SJSA1 (cell line): ENCODE measurements at places on chromosomes 2 and 18. TPM values are rescaled to one million over a fixed set of nuclear protein-coding genes. Genes with fewer than 3 reads are reported as not detected.

The DYNAP gene
- not detected in 2 replicates for total RNA-seq

DNA sequence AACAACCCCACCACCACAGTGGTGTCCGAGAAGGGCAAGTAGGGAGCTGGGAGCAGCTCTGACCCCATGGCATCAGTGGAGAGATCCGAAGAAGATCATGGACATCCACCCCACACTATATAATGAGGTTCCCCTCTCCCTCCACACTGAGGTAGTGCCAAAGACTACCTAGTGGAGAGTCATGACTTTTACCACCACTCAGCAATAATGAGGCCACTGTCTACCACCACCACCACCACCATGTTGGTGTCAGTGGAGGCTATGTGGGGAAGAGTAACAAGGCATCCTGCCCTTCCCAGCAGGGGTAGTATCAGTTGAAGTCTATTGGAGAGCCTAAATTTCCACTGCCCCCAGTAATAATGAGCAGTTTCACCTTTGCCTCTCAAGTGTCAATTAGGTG lies 321.7 kb upstream of the ZC3H15 start:
- H3K36me3 ChIP-seq, result no peaks in the 10 kb centered on the region
- H3K4me1 ChIP-seq, result no peaks in the 10 kb centered on the region
- no peaks in the 10 kb centered on the region for H3K27me3 ChIP-seq
- no peak overlapping the region for H3K27ac ChIP-seq

The ERICH2 gene
- not detected in 2 replicates for total RNA-seq

DNA sequence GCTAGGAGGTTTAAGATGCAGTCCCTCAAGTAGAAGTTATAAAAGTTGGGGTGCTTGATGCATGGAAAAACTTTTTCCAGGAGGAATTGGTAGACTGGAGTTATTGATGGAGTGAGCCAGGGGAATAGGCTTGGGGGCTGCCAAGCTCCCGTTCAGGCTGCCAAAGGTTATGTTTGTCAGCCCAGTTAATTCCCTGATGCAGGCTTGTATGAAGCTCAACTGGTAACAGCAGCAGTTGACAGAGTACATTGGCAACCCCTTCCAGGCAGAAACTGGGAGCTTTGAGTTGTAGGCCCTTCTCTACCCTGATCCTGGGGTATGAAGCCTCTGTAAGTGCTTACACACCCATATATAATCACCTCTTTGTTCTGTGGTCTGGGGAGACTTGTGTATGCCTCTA lies 16.2 kb downstream of the CCDC150 start:
- no peaks in the 10 kb centered on the region for H3K27me3 ChIP-seq
- H3K4me1 ChIP-seq, result peaks cover 12% of the 10 kb centered on the region
- no peak overlapping the region for H3K27ac ChIP-seq
- no peak for DNase-seq

GRCh38 chr2:47530105-47530760 lies 127.3 kb downstream of the MSH2 start:
- no peaks in the 10 kb centered on the region for H3K27me3 ChIP-seq
- H3K36me3 ChIP-seq, result no peaks in the 10 kb centered on the region
- DNase-seq, result no peak
- peaks cover 20% of the 10 kb centered on the region for H3K4me1 ChIP-seq

DNA sequence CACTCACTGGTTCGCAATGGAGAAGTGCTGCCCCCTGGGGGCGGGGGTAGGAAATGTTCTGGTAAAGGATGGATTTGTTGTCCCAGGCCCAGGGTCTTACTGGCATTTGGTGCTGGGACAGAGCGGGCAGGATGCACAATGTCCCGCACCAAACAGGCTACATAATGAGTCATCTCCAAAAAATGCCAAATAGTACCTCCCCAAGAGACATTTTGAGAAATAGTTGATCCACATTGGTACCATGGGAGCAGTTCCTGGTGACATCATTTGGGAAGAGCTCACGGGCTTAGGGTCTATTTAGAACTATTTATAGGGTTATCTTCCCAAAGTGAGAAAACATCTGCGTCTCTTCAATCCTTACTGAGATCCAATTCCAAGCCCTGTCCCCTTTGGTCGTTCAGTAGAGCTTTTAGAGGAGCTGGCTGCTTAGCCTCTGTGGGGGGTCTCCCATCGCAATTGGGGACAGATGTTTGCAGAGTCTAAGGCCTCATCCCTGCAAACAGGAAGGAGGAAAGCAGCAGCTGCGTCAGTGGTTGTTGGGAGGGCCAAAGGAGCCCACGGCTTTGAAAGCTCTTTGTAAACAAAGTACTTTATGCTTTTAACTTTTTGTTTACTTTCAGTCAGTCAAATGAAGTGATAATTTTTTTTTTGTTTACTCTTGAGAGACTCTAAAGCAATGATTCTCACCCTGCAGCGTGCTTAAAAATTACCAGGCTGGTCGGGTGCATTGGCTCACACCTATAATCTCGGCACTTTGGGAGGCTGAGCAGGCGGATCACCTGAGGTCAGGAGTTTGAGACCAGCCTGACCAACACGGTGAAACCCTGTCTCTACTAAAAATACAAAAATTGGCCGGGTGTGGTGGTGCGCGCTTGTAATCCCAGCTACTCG lies 49.3 kb downstream of the GREB1 start:
- peak; percentile 79 for DNase-seq
- no peaks in the 10 kb centered on the region for H3K27me3 ChIP-seq
- H3K36me3 ChIP-seq, result no peaks in the 10 kb centered on the region
- peak overlapping the region; percentile 48 for H3K27ac ChIP-seq
- H3K4me1 ChIP-seq, result peaks cover 19% of the 10 kb centered on the region
- no peak overlapping the region for H3K4me3 ChIP-seq

- H3K27me3 ChIP-seq, result peaks cover 11% of the 10 kb centered on the region; the same call in 1 of the 2 replicates
- H3K4me1 ChIP-seq, result no peaks in the 10 kb centered on the region
- H3K4me3 ChIP-seq, result no peak overlapping the region
- no peak for DNase-seq
- no peak overlapping the region for H3K27ac ChIP-seq
- no peaks in the 10 kb centered on the region for H3K36me3 ChIP-seq
Observed at GRCh38 chr2:204226305-204226880, 289.8 kb downstream of the ICOS start.

The MRPL19 gene
- total RNA-seq, result 75.4 and 95.7 TPM in 2 replicates

The RASGRP3 gene
- 7.5 and 11.6 TPM in 2 replicates for total RNA-seq

The MLPH gene
- total RNA-seq, result 0.50 TPM in 1 of 2 replicates, not detected in the other

DNA sequence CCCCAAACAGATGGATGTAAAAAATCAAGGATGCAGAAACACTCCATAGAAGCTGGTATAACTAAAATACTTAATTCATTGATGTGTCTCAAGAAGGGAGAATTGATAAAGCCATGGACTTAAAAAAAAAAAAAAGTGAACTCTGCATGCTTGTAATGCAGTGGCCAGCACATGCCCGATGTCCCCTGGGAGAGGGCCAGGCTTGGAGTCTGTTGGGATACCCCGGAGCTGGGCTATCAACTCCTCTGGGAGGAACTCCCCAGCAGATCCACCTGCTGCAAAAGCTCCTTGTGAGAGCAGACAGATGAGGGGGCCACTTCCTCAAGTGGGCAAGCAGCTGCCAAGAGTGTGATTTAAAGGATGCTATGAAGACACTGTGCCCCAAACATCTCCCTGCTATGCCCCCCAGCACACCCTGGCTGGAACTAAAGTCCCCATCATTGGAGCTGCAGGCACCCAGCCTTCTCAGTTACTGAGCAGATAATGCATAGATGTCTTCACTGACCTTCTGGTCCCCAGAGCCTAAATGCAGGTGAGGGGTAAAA lies 311.5 kb upstream of the ID2 start:
- H3K27ac ChIP-seq, result no peak overlapping the region
- H3K36me3 ChIP-seq, result no peaks in the 10 kb centered on the region
- H3K4me1 ChIP-seq, result no peaks in the 10 kb centered on the region
- no peaks in the 10 kb centered on the region for H3K27me3 ChIP-seq

The TGOLN2 gene
- total RNA-seq, result 103 and 120 TPM in 2 replicates

GRCh38 chr18:58637946-58638345 lies 9.1 kb upstream of the ALPK2 start:
- no peak overlapping the region for H3K4me3 ChIP-seq
- H3K27me3 ChIP-seq, result no peaks in the 10 kb centered on the region
- peaks cover 26% of the 10 kb centered on the region for H3K4me1 ChIP-seq
- DNase-seq, result no peak
- H3K27ac ChIP-seq, result no peak overlapping the region

The THADA gene
- 14.1 and 15.8 TPM in 2 replicates for total RNA-seq

DNA sequence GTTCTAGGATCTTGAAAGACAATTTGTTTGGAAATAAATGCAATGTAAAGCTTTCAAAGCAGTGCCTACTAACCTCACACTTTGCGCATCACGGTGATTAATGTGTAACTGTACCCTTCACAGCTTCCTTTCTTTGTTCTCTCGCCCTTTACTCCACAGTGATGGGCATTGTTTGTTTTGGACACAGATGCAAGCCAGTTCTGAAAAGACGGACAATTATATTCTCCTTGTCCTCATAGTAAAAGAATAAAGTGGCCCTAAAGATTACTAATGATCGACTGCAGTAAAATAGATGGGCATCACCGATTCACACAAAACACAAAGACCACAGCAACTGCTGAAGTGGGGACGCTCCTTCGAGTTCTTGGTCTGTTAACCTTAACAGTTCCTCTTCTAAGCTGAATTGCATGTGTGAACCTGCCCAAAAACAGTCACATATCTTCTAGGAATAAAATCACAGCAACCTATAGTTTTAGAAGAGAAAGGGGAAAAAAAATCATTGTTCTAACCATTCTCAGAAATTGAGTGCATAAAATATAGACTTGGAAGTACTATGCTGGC lies 7.7 kb downstream of the L3MBTL4 start:
- H3K27ac ChIP-seq, result peak overlapping the region; percentile 80
- peaks cover 48% of the 10 kb centered on the region for H3K4me1 ChIP-seq
- no peaks in the 10 kb centered on the region for H3K27me3 ChIP-seq
- H3K4me3 ChIP-seq, result no peak overlapping the region

DNA sequence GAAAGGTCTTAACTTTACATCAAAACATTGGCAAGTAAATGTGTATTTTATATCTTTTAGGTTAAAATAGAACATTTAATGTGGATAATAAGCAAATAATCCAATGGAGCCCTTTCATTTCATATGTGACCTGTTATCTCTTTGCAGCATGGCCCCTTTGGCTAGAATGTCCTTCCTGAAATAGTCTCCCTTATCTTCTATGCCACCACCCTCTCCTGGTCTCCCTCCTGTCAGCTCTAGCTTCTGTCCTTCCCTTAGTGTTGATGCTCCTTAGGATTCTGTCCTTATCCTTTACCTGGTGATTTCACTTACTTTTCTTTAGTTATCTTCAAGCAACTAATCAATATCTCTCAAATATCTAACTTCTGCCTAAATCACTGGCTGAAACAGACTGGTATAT lies 87.1 kb upstream of the TFCP2L1 start:
- DNase-seq, result no peak
- no peak overlapping the region for H3K4me3 ChIP-seq
- peaks cover 39% of the 10 kb centered on the region for H3K36me3 ChIP-seq
- no peak overlapping the region for H3K27ac ChIP-seq

The RGPD3 gene
- total RNA-seq, result 0.03 and 0.39 TPM in 2 replicates

- no peak overlapping the region for H3K27ac ChIP-seq
- no peak for DNase-seq
- no peaks in the 10 kb centered on the region for H3K4me1 ChIP-seq
Observed at GRCh38 chr2:159976527-159977160, 85.8 kb downstream of the PLA2R1 start.

- DNase-seq, result peak; percentile 19
- H3K27ac ChIP-seq, result no peak overlapping the region
- H3K4me3 ChIP-seq, result no peak overlapping the region
- H3K36me3 ChIP-seq, result no peaks in the 10 kb centered on the region
Observed at GRCh38 chr18:74942319-74942910, 266.5 kb downstream of the PTGR3 start.

GRCh38 chr2:150341982-150342680 lies 145.3 kb downstream of the RND3 start:
- DNase-seq, result no peak
- H3K27ac ChIP-seq, result no peak overlapping the region
- H3K36me3 ChIP-seq, result no peaks in the 10 kb centered on the region
- peaks cover 5% of the 10 kb centered on the region for H3K4me1 ChIP-seq

DNA sequence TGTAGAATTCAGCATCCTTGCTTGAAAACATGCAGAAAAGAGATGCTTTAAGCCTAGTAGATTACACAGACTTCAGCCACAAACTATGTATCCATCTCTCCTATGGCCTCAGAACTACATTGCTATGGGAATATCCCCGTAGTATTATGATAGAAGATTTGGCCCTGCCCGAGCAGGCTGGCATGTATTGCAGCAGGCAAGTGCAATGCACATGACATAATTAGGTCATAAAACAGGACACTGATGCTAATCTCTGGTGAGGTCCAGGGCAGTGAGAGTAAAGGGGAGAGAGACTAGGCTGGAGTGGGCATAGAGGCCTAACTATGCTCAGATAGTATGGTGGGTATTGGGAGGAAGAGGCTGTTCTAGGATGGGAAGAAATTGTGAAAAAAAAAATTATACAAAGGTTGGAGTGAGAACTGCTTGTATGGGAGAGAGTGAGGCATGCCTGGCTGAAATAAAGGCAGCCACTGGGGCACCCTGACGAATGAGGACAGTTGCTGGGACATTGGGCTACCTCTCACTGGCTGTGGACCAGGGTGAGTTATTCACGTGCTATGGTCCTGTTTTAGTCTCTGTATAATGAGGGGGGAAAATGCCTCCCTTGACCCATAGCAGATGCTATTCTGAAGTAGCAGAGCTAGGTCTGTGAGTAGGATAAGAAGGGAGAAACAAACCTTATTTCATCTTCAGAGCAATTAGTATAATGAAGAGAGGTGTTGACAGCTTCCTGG lies 1.6 kb upstream of the PLA2R1 start:
- DNase-seq, result no peak
- no peaks in the 10 kb centered on the region for H3K27me3 ChIP-seq
- no peak overlapping the region for H3K4me3 ChIP-seq
- peaks cover 13% of the 10 kb centered on the region for H3K4me1 ChIP-seq
- no peak overlapping the region for H3K27ac ChIP-seq
- H3K36me3 ChIP-seq, result no peaks in the 10 kb centered on the region

DNA sequence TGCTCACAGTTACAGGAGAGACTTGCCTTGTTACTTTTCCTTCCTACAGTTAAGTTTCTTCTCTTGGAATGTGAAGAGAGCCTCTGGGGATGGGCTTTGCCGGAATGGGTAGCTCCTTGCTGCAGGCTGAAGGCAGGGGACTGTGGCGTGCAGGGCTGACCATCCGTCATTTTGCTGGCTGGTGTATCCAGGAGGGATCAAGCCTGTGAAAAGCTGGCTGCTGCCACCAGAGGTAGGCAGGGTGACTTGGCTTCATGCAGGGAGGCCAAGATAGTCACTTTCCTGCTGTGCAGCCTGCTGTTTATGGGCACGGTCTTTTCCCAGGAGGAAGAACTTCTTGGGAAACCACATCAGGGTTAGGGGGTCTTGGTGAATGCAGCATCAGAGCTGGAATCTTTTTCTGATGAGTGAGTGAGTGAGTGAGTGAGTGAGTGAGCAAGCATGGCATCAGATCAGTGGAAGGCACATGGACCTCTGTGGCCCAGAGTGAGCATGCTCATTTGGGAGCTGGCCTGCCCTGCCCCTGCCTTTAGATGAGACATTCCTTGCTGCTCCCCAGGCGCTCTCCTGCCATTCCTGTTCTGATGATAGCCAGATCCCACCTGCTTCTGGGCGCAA lies 33.0 kb downstream of the FHOD3 start:
- no peaks in the 10 kb centered on the region for H3K27me3 ChIP-seq
- no peak for DNase-seq
- no peaks in the 10 kb centered on the region for H3K4me1 ChIP-seq
- no peak overlapping the region for H3K27ac ChIP-seq
